Caco-2 (cell line): ENCODE measurements at places on chromosomes 12 and 14. TPM values are rescaled to one million over a fixed set of nuclear protein-coding genes. Genes with fewer than 3 reads are reported as not detected.
A peak's percentile ranks its signal among the peaks of the same experiment; 100 is the strongest.

- DNase-seq: no peak
These were observed 2.7 kb upstream of the CLEC6A start for GRCh38 chr12:8453021-8453513.

The NOC4L gene
- total RNA-seq: 39.6 and 40.7 TPM in 2 replicates

DNA sequence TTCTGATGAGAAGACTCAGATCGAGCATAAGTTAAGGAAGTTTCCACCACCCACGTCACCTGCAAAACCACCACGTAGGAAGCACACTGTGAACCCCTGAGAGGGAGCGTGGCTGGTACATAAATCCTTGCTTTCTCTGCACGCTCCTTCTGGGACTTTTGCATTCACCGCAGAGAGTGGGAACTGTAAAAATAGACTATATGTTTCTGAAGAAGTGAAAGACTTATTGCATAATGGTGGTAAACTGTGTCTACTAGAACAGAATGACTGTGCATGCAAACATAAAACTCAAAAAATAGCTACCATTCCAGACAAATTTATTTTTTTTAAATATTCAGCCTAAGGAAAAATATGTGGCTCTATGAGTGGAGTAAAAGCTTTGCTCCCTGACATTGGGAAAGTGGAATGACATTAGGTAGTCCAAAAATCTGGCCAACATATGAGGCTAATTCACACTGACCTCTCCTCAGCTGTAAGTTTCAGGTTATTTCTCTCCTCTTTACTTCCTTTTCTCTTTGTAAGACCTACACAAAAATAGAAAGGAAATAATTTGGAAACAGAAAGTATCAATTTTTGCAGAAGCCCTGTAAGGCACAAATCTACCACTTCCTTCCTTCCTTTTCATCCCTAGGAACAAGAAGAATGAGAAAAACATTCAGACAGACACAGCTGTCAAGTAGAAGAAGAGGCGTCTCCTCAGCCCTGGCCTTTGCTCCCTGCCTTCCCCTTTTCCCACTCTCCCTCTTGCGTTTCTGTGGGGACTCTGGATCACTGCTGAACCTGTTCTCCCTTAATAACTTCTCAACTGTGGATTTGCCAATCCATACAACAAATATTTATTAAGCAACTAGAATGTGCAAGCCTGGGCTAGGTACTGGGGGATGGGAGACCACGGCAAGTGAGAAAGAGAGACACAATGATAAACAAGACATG is 264.3 kb upstream of the FOXN3 start:
- DNase-seq: peak; percentile 32

DNA sequence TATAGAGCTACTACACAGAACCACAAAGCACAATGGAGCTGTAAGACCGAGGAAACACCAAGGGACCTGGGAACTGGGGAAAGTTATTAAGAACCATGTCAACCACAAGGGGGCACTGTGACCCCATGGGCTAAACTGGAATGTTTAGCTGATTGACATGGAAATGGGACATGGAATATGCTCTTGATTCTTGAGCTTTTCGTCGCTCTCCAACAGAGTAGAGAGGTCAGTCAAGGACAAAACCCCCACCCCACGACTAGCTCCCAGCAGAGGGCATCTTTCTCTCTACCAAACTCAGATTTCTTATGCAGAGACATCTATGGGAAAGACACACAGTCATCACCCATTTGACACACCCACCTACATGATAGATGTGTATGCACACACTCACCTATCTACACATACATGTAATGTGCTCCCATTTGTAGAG is 10.1 kb downstream of the NDRG2 start:
- DNase-seq: peak; percentile 82

DNA sequence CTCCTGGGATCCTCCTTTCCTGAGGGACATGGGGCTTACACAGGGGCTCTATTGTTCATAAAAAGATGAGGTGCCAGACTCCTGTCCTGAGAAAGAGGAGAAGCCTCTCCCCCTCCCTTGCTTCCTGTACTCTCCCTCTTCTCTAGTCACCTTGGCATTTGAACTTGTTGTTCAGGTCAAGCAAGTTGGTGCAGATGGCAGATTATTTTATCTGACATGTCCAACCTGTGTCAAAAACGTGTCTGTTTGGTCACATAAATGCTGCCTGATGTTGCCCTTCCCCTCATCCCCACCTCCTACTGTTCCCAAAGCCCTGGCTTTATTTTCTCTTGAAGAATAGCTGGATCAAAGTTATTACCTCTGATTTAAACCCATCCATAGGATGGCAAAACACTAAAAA is 154.8 kb downstream of the TMX1 start:
- DNase-seq: no peak

DNA sequence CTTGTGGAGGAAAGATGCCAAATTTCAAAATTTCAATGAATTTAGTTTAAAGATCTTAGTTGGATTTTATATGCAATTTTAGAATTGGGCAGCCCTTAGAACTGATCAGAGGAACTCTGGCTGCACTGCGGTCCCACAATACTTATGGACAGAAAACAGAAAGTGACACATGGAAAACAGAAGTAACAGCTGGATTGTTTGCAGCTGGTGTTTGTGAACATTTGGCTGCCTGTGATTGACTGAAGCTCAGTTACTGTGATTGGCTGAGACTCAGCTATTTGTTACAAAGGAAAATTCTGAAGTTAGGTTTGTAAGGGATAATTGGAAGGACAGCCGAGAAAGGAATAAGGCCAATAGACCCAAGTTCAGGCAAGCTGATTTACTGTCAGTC is 10.0 kb upstream of the KRT86 start:
- DNase-seq: no peak

- peak; percentile 68 for DNase-seq
These were observed 5.8 kb upstream of the SLC48A1 start for GRCh38 chr12:47767216-47767724.

The DHRS2 gene
- 12.8 and 21.3 TPM in 2 replicates for total RNA-seq

The SLC25A47 gene
- not detected in 2 replicates for total RNA-seq

DNA sequence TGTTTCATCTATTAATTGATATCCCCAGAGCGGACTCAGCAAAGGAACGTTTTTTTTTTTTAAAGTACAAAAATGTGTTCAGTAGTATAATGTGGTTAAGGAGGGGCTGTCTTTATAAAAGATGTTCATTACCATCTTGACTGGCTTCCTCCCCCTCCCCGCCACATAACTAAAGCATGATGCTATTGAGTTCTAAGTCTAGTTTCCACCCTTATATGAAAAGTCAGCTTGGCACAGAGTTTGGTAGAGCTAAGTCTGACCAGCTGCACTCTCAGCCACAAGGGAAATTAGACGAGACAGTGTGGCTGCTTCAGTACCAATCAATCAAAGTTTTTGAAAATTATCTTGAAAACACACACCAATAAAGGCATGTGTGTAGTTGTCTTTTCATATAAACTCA is 1.9 kb upstream of the MYBPC1 start:
- no peak for DNase-seq

GRCh38 chr12:69330475-69331473 is 17.4 kb upstream of the LYZ start:
- DNase-seq: peak; percentile 56

GRCh38 chr14:83314764-83315163 is 1781.1 kb upstream of the SEL1L start:
- no peak for DNase-seq

DNA sequence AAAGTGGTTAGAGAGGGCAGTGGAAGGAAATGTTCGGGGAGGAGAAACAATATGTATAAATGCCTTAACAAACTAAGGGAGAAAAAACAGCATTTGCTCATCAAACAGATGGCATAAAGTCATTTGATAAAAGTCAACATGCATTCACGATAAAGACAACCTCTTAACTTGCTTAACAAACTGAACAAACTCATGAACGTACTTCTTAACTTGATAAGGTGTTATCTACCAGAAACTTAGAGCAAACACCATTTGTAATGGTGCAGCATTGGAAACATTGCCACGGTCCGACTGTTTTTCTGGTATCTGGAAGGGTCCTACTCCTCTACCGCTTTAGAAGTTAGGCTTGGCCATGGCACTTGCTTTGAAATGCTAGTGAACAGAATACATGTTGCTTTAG is 4.2 kb upstream of the RPS6KL1 start:
- DNase-seq: no peak

The GALNT16 gene
- total RNA-seq: 3.2 and 3.8 TPM in 2 replicates

- no peak for DNase-seq
These were observed 33.2 kb upstream of the CD69 start for GRCh38 chr12:9793779-9794395.

DNA sequence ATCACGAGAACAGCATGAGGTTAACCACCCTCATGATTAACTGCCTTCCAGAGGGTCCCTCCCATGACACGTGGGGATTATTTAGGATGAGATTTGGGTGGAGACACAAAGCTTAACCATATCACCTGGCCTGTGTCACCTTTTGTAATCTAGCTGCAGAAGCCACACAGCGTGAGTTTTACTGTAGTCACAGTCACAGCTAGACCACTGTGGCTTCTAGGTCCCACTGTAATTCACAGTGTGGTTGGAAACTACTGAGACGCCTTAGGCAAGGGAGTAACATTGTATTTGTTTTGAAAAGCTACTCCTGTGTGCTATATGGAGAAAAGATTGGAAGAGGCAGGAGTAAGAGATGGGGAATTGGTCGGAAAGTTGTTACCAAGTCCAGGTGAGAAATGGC is 46.3 kb upstream of the ASPG start:
- DNase-seq: no peak

The PRPF40B gene
- total RNA-seq: 33.3 and 33.4 TPM in 2 replicates

The RASSF8 gene
- total RNA-seq: 140 and 143 TPM in 2 replicates

GRCh38 chr12:28855761-28856310 is 293.2 kb upstream of the FAR2 start:
- no peak for DNase-seq

DNA sequence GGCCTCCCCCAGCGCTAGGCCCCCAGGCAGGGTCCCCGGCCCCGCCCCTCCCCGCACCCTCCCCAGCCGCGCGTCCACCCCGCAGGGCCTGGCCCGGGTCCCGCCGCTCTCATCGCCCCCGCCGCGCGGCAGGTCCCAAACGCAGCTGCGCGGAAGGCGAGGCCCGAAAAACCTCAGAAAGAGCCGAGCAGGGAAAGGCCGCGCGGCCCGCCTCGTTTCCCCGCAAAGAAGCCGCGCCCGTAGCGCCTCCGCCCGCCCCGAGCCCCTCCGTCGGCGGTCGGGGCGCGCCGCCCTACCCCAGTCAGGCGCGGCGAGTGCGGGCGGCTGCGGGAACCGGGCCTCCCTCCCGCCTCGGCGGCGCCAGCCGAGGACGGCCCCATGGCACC is 324 bp downstream of the POLE start:
- DNase-seq: no peak

GRCh38 chr12:6943722-6944380 is at the start of the genes C12orf57 and RNU7-1:
Gene C12orf57, plus strand, starts transcription at chr12:6944022. Its CDS starts 100 bp downstream, at chr12:6944122.
Gene RNU7-1, plus strand, starts transcription at chr12:6943816.
- peak; percentile 92 for DNase-seq

- no peak for DNase-seq
These were observed 173.4 kb upstream of the ATP2B1 start for GRCh38 chr12:89882050-89882449.

DNA sequence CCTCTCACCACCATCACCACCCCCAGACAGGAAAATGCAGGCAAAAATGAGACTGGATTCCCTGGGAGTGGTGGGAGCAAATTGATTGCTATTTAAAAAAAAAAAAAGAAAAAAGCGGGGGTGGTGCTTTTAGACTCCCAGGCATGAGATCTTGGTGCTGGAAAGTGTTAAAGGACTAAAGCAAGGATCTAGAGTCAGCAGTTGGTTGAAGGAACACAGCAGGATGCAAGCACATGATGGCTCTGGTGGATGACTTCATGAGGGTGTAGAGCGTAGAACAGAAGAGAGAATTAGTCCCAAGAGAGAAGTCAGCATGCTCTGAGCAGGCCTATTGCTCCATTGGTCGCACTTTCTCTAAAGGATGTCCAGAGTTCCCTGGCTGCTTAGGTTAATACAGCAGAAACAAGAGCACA is 183.8 kb upstream of the HMGA2 start:
- DNase-seq: no peak

GRCh38 chr14:62691647-62692489 is 353.4 kb downstream of the KCNH5 start:
- peak; percentile 82 for DNase-seq

The LPAR5 gene
- total RNA-seq: 0.19 and 0.20 TPM in 2 replicates

The SDR9C7 gene
- not detected in 2 replicates for total RNA-seq

DNA sequence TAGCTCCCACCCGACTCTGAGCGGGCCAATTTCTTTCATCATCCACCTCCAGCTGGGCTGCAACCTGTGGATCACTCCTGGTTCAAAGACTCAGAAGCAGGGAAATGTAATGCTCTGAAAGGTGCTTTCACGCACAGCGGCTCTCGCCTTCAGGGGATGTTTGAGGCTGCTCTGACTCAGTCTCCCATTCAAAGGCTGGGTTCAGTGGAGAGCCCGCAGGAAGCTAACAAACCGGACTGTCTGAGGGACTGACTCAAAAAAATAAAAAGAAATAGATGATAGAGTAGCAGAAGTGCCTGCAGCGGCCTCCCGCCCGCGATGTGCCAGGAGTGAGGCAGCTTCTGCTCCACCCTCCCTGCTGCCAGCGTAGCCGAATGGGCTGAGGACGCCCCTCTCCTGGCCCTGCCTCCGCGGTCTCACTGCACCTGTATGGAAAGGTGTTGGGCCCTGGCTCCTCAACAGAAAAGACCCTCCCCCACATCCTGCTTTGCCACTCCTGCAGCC is 98.0 kb downstream of the GCH1 start:
- no peak for DNase-seq

- no peak for DNase-seq
These were observed 22.6 kb downstream of the TCTN1 start for GRCh38 chr12:110636516-110636915.

GRCh38 chr14:71728386-71728785 is 203.8 kb upstream of the RGS6 start:
- no peak for DNase-seq

The CMTM5 gene
- total RNA-seq: not detected in 2 replicates

The ARF6 gene
- total RNA-seq: 58.1 and 58.8 TPM in 2 replicates

The LRFN5 gene
- total RNA-seq: not detected in 2 replicates

GRCh38 chr14:96042248-96042930 is 3.2 kb downstream of the C14orf132 start:
- no peak for DNase-seq

The PLD4 gene
- not detected in 2 replicates for total RNA-seq

GRCh38 chr14:88025313-88025712 is 20.4 kb downstream of the GPR65 start:
- DNase-seq: no peak

The OTX2 gene
- not detected in 2 replicates for total RNA-seq

- no peak for DNase-seq
These were observed 72.4 kb upstream of the STAC3 start for GRCh38 chr12:57323416-57323815.

GRCh38 chr12:123531091-123531490 is 2.4 kb downstream of the RILPL1 start:
- DNase-seq: no peak

DNA sequence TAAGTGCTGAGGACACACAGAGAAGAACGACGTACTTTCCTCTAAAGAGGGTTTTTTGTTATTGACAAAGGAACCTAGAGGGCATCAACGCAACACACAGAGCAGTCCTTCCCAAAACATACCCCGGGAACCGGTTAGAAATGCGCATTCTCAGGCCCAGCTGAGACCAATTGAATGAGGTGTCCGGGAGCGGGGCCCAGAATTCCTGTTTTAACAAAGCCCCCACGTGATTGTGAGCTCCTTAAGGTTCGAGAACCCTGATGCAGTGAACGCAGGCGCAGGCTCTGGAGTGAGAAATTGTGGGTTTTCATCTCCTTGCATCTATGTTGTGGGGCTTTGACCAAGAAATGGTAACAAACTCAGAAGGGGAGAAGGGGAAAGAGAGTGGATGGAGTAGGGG is 51.0 kb upstream of the TBX3 start:
- no peak for DNase-seq

The CMKLR1 gene
- total RNA-seq: not detected in 2 replicates
